Right forelimb (tissue), 1 donor: ENCODE measurements at places on chromosomes 6 and 20.

GRCh38 chr20:63325021-63325471 lies 32.1 kb downstream of the COL20A1 start:
- no peak for DNase-seq

DNA sequence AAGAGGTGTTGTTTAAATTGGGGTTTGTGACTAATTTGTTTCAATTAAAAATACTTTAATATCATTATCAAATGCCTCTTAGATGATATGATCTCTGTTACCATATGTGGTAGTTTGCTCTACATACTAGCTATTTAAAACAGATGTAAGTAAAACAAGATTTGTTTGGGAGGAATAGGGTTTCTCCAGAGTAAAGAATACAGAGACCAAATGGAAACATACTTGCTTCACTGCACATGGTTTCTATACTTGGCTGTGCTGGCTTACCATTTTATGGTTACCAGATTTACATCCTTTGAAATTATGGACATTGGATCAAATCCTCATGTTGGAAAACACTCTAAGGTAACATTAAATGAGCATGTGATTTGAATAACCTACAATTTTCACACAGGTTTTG lies 588.3 kb downstream of the CD109 start:
- DNase-seq: no peak

DNA sequence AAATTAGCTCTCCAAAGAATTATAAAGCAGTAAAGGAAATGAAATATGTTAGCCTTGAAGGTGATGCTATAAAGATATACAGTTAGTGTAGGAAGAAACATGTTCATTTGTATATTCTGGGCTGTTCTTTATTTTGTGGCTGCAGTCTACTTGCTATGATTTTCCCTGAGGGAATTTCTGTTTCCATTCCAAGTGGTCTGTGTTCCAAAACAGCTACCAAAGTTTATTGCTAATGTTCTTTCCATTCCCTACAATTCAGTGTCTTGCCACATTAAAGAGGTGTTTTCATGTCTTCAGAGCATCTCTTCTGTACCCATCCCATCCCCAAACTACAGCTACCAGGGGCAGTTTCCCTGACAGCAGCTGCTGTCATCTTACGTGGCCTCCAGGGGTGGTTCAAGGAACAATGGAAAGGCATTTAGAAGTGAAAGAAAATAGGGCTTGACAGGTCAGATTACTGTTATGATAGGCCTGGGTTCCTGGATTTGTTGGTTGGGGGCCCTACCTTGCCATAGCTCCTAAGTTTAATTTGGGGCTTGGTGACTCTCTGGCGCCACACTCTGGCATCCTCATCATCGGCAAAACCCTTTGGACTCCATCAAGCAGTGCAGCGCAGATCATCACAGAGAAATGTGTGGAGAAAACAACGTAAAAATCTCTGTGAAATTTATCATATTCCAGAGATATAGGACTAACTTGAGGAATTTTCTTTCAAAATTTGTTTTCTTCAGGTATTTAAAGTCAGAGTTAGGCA lies 33.8 kb upstream of the AIG1 start:
- peak; percentile 53 for DNase-seq

GRCh38 chr6:14123386-14124111 lies 6.0 kb downstream of the CD83 start:
- no peak for DNase-seq

DNA sequence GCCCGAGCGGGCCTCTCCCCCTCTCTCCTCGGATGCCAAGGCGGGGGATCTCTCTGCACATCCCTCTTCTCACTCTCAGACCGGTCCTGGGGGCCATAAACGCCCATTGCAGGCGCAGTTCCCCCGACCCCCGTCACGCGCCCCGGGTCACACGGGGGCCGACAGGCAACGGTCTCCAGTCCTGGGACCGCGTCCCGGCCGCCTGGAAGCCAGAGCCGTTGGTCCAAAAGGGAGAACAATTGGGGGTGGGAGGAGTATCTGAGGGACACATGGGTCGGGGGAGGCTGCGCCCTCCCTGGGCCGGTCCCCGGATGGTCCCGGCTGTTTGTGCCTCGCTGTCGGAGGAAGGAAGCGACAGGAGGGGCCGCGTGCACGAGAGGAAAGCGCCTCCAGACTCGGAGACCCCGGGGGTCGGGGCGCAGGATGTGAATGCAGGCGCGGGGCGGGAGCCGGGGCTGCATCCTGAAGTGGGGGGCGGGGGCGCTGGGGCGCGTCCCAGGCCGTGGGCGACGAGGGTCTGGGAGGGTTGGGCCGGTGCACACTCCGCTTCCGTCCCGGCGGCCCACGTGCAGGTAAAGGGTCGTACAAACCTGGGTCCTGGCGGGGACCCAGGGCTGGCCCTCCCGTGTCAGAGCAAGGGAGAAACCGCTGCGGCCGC lies 903 bp downstream of the SLC4A11 start:
- no peak for DNase-seq

DNA sequence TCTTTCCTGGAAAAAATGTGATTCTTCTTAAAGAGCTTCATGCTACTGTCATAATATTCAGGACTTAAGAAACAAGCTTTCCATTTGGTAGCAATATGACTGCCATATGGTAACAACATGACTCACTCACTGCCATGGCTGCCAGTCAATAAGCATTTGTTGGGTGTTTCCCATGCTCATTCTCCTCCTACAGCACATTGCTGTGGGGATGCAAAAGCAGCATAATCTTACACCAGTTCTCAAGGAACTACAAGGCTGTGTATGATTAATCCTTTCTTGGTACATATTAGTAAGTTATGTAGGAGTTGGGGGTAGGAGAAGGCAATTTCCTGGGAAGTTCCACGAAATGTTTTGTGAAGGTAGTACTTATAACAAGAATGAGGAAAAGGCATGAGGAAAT lies 76.7 kb downstream of the CEP162 start:
- DNase-seq: no peak

DNA sequence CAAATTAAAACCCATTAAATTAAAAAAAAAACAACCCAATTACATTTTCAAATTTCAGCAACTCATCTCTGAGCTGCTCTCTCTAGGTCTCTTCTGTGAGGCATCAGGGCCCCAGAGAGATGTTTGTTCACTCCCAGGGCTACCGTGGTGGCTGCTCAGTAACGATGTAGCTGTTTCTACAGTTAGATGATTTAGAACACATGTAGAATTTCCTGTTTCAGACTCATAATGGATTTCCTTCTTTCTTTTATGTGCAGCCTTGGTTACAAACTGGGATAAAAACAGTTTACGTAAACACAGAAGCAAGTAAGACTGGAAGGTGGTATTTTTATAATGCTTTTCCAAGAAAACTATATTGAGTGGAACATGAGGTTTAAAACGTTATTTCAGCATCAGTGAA lies 116.1 kb upstream of the CCN2 start:
- no peak for DNase-seq

DNA sequence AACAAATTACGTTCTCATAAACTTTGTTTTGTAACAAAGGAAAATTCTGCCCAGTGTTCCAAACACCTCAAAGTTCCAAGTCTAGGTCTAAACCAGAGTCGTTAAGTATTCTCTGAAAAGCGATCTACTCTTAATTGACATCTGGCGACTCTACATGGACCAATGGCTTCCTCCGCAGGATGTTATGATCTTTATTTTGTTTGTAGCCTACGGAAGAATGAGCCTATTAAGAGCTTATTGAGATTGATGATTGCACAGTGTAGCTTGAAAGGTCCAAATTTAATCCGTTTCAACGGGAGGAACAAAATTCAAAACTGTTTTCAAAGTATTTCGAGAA lies 61.1 kb downstream of the FAM217A start:
- DNase-seq: no peak

- no peak for DNase-seq
Measured at GRCh38 chr6:21869085-21869771, 275.7 kb downstream of the SOX4 start.

- DNase-seq: no peak
Measured at GRCh38 chr6:34529665-34530327, 26.3 kb downstream of the SPDEF start.

DNA sequence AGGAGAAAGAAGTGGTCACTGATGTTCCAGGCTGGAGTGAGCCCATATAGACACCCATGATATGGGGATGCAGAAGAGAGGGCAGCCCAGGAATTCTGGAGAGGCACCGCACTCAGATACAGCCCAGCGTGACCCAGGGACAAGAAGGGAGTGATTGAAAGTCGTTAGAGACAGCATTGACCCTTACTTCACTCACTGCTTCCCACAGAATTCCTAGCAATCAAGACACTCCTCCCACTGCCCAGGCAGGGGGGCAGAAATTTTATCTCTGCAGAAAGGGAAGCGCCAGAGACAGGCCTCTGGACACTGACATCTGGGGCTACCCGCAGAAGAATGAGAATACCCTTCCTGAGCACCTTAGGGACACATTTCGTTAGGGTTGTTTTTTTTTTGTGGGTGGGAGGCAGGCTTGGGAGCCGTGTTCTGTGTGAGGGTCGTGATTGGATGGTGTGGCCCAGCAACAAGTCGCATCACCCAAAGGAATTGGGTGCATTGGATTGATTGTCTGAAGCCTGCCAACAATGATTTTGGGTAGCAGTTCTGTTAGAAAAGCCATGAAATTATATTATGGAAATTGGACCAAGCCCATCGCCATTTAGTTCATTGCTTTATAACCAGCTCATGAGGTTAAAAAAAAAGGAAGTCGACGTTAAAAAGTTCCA lies 45.9 kb upstream of the MAP3K4 start:
- DNase-seq: no peak

GRCh38 chr6:156807028-156807427 lies 29.9 kb downstream of the ARID1B start:
- no peak for DNase-seq

DNA sequence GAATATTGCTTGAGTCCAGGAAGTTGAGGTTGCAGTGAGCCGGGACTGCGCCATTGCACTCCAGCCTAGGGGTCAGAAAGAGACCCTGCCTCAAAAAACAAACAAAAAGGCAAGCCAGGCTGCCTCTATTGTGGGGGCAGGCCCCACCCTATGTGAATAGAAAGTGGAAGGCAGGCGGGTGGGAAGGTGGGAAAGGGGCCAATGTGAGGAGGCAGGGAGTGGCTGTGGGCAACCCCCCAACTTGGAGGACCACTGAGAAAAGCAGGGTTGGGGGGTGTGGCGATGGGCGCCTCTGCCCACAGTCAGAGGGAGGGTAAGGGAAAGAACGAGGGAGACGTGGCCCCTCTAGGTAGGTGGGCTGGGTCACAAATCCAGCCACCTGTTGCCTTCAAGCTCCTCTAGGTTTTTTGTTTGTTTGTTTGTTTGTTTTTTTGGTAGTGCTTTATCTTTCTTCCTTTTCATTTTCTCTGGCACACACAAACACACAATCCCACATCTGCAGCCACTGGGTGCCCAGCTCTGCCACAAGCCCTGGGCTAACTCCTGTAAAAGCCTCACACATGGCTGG lies 5.3 kb upstream of the AP5S1 start:
- peak; percentile 7 for DNase-seq

GRCh38 chr6:127938701-127939100 lies 37.8 kb upstream of the THEMIS start:
- no peak for DNase-seq

DNA sequence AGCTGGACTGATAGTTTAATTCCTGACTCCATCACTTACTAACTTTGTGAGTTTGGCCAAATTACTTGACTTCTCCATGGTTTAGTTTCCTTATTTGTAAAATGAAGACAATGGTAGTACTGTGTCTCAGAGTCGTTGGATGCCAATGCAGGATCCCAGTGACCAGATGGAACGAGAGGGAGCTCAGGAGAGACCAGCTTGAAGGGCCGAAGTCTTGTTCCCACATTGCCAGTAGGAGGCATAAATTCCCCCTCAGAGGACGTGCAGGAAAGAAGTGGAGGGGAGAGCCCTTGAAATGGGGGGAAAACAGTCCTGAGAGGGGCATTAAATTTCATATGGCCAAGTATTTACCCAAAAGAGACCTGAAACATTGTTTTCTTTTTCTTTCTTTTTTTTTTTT lies 2.1 kb upstream of the MUC22 start:
- no peak for DNase-seq

GRCh38 chr6:167118006-167118405 lies 4.9 kb upstream of the CCR6 start:
- no peak for DNase-seq

GRCh38 chr6:41045664-41046063 lies 3.4 kb downstream of the TSPO2 start:
- DNase-seq: no peak

GRCh38 chr6:69378326-69378725 lies 418.5 kb downstream of the LMBRD1 start:
- no peak for DNase-seq

- DNase-seq: no peak
Measured at GRCh38 chr6:110053395-110054240, 75.5 kb downstream of the GPR6 start.

DNA sequence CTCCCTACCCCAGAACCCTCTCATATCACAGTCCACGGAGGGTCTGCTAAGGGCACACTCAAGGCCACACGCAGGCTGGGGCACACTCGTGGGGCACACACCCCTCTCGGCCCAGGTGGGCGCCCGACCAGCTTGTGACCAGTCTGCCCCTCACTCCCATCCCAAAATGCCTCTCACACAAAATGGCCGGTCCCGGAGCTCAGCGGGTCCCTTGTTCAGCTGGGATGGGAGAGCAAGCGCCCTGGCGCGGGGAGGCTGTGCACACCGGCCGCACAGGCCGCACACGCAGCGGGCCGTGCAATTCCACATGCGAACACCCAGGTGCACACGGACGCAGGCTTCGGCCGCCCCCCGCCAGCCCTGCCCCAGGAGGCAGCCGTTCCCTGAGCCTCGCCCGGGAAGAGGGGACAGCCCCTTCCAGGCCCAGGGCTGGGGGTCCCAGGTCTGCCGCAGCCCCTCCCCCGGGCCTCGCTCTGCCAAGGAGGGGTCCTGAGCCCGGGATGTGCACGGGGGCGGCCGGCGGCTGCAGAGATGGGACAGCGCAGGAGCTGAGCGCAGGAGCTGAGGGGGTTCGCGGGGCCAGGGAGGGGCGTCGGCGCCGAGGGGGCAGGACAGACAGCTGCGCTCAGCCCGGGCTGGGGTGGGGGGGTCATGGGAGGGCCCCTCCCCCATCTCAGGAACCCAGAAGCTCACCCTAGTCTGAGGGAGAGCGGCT lies 1.3 kb downstream of the KCNQ2 start:
- DNase-seq: no peak

- no peak for DNase-seq
Measured at GRCh38 chr6:135759831-135760230, 91.7 kb upstream of the PDE7B start.
